ENCODE measurements at places on chromosomes 2 and 18. TPM values are rescaled to one million over a fixed set of nuclear protein-coding genes. Genes with fewer than 3 reads are reported as not detected.

GRCh38 chr2:38945911-38946310, 56.2 kb downstream of the ARHGEF33 start:
- no peak for DNase-seq

DNA sequence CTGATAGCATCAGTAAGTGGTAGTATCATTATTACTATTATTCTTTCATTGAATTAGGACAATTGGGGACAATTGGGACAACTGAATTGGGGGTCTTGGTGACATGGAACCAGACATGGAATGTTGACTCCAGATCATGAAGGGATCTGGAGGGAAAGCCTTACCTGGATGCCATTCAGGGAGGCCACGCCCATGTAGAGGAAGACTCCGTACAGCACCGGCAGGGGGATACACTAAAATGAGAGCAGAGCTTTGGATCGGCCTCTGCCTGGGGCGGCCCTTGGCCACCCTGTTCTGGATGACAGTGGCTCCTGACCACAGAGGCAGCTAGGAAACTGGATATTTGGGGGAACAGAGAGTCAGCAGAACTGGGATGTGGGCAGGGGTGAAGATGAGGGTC, 29.2 kb downstream of the MTHFD2 start:
- DNase-seq = no peak

GRCh38 chr18:36942264-36942663, 113.3 kb downstream of the KIAA1328 start:
- peak; percentile 6 for DNase-seq

The PID1 gene
- 0.55 TPM for total RNA-seq

- DNase-seq = no peak
These were observed 4.3 kb downstream of the RAX start for GRCh38 chr18:59268721-59269562.

DNA sequence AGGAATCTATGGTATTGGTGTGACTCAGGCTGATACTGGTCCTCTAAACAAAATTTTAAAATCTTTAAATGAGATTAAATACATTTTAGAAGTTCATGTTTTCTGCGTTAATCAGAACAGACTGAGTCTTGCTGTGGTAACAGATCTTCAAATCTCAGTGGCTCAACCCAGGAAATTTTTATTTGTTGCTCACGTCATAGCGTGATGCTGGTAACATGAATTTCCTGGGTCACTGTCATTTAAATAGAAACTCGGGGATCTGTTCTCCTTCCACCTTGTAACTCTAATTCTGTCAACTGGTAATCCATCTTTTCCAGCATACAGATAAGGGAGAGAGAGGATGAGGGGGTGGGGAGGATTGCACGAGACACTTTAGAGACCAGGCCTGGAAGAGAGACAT, 90.0 kb downstream of the CDC42EP3 start:
- no peak for DNase-seq
